ENCODE measurements at places on chromosomes 3 and 15.

- peak; percentile 95 for DNase-seq
These were observed 453.8 kb downstream of the RAP2B start for GRCh38 chr3:153615863-153616262.

GRCh38 chr3:67863869-67864268, 209.5 kb upstream of the SUCLG2 start:
- DNase-seq, result peak; percentile 41

GRCh38 chr3:179558742-179559364, 3.9 kb upstream of the ACTL6A start:
- peak; percentile 74 for DNase-seq

GRCh38 chr15:70517194-70517590, 246.2 kb downstream of the UACA start:
- no peak for DNase-seq

All from NCI-H524 (cell line).